ENCODE measurements at places on chromosomes 11 and 22. TPM values are rescaled to one million over a fixed set of nuclear protein-coding genes. Genes with fewer than 3 reads are reported as not detected.

MYEOV gene
- not detected for total RNA-seq

GRCh38 chr11:58963551-58964104, 24.3 kb downstream of the GLYATL1 start:
- no peak overlapping the region for H3K27ac ChIP-seq
- no peaks in the 10 kb centered on the region for H3K27me3 ChIP-seq
- no peaks in the 10 kb centered on the region for H3K4me1 ChIP-seq

DNA sequence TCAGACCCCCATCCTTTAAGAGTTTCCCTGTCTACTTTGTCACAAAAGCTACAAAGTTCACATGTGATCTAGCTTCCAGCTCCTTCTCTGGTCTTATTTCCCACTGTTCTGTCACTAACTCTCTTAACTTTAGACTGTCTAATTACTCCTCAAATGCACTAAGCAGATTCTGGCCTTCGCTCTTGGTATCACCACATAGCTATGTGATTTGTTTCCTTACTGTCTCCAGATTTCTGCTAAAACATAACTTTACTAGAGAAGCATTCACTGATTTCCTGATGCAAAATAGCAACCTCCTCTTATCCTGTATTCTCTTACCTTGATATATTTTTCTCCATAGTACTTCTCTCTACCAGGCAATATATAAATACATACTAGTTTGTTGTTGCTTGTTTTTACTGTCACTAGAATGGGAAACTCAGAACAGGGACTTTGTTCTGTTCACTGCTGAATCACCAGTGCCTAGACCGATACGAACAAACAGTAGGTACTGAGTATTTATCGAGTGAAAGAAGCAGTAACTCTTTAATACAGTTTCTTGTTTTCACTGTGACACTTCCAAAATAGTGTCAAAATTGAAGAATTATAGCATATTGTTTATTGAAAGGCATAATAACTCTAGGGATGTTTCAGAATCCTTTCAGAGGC, 205.6 kb downstream of the DDX10 start:
- no peak overlapping the region for H3K27ac ChIP-seq
- no peaks in the 10 kb centered on the region for H3K36me3 ChIP-seq
- H3K4me1 ChIP-seq, result no peaks in the 10 kb centered on the region
- DNase-seq, result no peak

- H3K4me1 ChIP-seq, result no peaks in the 10 kb centered on the region
- H3K4me3 ChIP-seq, result no peak overlapping the region
- H3K36me3 ChIP-seq, result no peaks in the 10 kb centered on the region
- H3K27me3 ChIP-seq, result no peaks in the 10 kb centered on the region
- DNase-seq, result peak; percentile 44
Observed at GRCh38 chr22:24185001-24185500, 3.8 kb downstream of the SUSD2 start.

- no peak for DNase-seq
- no peak overlapping the region for H3K27ac ChIP-seq
- H3K27me3 ChIP-seq, result no peaks in the 10 kb centered on the region
- no peaks in the 10 kb centered on the region for H3K4me1 ChIP-seq
- H3K36me3 ChIP-seq, result no peaks in the 10 kb centered on the region
Observed at GRCh38 chr22:25402501-25403283, 161.8 kb upstream of the GRK3 start.

DNA sequence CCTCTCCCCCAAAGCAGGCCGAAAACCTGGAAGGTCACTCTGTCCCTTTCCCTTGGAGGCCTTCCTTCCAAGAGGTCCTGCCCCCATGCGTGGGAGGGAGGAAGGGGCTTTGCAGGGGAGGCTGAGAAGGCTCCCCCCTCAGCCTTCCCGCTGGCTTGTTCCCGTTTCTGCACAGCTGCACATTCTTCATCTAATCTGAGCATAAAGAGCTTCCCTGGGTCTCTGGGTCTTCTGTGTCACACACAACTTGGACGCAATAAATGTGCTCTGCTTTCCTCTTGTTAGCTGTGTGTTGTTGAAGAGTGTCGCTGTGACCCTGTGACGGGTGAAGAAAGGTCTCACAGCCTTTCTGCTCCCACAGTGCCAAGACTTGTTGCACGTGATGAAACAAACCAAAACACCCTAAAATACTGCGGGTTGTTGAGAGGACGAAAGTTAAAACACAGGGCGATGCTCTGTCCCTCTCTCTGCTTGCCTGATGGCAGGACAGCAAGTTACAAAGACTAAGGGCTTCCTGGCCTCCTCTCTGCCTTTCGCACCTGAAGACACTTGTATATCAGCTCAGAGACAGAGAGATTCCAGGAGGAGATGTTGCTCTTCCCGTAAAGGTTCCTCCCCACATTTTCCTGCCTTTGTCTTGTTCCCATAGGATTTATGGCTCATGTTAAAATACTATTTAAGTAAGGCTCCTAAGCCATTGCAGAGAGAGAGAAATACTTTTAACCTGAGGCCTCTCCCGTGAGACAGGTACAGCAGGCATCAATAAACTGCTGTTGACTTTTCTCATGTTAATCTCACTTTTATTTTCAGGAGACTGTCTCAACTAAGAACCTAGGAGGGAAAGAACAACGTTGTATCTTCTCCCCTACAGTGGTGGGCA, 15.4 kb upstream of the IFITM3 start:
- no peaks in the 10 kb centered on the region for H3K36me3 ChIP-seq
- no peak overlapping the region for H3K27ac ChIP-seq
- no peak overlapping the region for H3K4me3 ChIP-seq
- H3K27me3 ChIP-seq, result no peaks in the 10 kb centered on the region

All from aorta (tissue), 5 donors.